ENCODE measurements at places on chromosomes 1 and 21. TPM values are rescaled to one million over a fixed set of nuclear protein-coding genes. Genes with fewer than 3 reads are reported as not detected.

The EDARADD gene
- 4.7 TPM for polyA plus RNA-seq

The LINGO4 gene
- not detected for polyA plus RNA-seq

The C8B gene
- not detected for polyA plus RNA-seq

The FHAD1 gene
- polyA plus RNA-seq = 0.03 TPM

The NUAK2 gene
- polyA plus RNA-seq = 35.7 TPM

The HOOK1 gene
- polyA plus RNA-seq = 9.9 TPM

The TNFSF4 gene
- polyA plus RNA-seq = 0.96 TPM

The TDRD5 gene
- polyA plus RNA-seq = not detected

The AGMAT gene
- 6.1 TPM for polyA plus RNA-seq

The GRIK1 gene
- not detected for polyA plus RNA-seq

The DPYD gene
- 58.4 TPM for polyA plus RNA-seq

The PFKFB2 gene
- polyA plus RNA-seq = 0.77 TPM

The OPTC gene
- polyA plus RNA-seq = not detected

The MTARC2 gene
- polyA plus RNA-seq = 0.25 TPM

The LCE2C gene
- not detected for polyA plus RNA-seq

- DNase-seq = peak; percentile 76
Measured at GRCh38 chr1:7667625-7668218, 103.4 kb upstream of the VAMP3 start.

GRCh38 chr1:59008599-59009347, 224.9 kb upstream of the JUN start:
- no peak for DNase-seq

GRCh38 chr21:32812035-32812434, 40.5 kb upstream of the PAXBP1 start:
- no peak for DNase-seq

DNA sequence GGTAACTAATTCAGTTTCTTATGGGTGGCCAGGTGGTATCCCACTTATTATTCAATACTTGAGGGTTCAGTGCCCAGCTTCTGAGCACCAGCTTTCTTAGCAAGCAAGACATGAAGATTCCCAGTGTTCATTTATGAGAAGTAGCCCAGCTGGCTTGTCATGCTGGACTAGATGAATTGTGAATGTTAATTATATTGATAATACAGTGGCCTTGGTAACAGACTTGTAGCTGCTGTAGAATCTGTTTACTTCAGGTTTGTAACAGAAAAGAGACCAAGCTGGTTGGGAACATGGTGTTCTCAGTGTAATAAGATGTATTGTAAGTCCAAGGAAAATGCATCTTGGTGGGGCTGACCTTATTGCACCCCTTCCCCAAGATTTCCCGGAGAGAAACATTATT, 10.1 kb downstream of the AHCYL1 start:
- no peak for DNase-seq

- DNase-seq = no peak
Measured at GRCh38 chr1:8133190-8133589, 107.1 kb upstream of the ERRFI1 start.

DNA sequence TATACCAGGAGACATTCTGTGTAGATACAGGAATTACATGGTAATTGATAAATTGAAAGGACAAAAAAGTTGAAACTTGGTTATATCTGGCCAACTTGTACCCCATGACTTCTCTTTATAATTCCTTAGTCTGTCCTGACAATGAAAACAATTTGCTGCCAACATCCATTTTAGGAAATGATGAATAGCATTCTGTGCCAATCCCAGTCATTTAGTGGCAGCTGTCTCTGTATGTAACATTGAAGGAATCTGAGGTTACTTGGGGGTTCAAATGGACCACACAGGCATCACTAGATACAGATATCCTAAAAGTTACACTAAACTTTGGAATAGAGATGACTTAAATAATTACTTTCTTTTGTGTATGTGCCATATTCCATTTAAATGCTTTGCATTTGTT, 38.2 kb downstream of the DHX9 start:
- no peak for DNase-seq

DNA sequence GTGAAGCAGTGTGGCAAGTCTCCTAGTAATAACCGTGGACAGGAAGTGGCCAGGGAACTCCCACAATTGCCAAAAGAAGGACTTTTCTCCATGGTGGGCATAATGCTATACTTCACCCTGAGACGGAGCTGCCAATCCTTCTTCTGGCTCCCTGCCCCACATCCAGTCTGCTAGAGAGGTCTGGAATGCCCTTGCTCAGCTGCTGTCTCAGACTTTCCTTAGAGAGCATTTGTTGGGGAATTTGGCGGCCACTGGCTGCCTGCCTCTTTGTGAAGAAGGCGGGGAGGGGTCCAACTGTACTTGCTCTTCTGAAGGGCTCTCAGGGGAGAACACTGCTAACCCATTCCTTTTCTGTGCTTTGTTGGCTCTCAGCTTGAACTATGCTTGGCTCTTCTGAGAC, 123.7 kb upstream of the EDN2 start:
- DNase-seq = no peak

DNA sequence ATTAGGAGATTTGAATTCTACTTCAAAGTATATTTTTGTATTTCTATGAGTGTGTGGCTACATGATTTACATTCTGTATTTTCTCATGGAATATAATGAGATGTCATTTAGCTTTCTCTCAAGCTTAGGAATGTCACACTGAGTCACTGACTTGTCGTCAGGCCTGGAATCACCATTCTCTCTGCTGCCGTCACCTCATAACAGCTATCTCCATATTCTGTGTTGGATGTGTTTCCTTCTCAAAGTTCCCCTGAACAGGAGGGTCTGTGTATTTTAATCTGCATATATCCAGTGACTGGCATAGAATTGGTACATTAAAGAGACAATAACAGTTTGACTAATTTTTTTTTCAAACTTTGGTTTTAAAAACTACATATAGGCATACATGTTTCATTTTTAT, 35.9 kb downstream of the LYPLAL1 start:
- no peak for DNase-seq

GRCh38 chr1:115717541-115717940, 51.0 kb downstream of the CASQ2 start:
- no peak for DNase-seq

- no peak for DNase-seq
Measured at GRCh38 chr1:59512702-59513101, 215.8 kb downstream of the FGGY start.

DNA sequence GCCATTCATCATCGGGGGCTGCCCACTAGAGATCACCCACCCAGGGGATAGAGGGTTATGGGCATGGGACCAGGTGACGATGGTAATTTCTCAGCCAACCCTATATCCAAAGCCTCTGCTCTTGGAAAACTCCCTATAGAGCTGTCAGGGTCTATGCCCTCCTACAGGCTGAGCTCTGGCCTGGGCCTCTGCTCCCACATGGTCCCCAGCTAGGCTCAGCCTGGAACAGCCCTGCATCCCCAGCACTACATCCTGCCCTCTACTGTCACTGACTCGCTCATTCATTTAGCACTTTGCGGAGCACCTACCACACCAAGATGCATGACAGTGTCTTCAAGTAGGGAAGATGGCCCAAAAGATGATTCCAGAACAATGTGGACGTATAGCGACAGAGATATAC, 45.0 kb upstream of the EPS8L3 start:
- DNase-seq = no peak

- DNase-seq = no peak
Measured at GRCh38 chr1:183845681-183846080, 40.8 kb downstream of the RGL1 start.

GRCh38 chr1:6094801-6095505, 49.3 kb downstream of the KCNAB2 start:
- no peak for DNase-seq

GRCh38 chr1:39933956-39934941, 20.7 kb upstream of the MFSD2A start:
- no peak for DNase-seq

GRCh38 chr1:226549937-226550671, 1.5 kb downstream of the STUM start:
- peak; percentile 19 for DNase-seq
